ENCODE measurements at places on chromosomes 2 and 18. TPM values are rescaled to one million over a fixed set of nuclear protein-coding genes. Genes with fewer than 3 reads are reported as not detected.

The CSRNP3 gene
- not detected for total RNA-seq

The GMPPA gene
- total RNA-seq: 22.5 TPM

GRCh38 chr2:142642650-142643049, 234.8 kb upstream of the KYNU start:
- H3K4me1 ChIP-seq: no peaks in the 10 kb centered on the region
- no peaks in the 10 kb centered on the region for H3K36me3 ChIP-seq
- H3K27me3 ChIP-seq: no peaks in the 10 kb centered on the region
- H3K27ac ChIP-seq: no peak overlapping the region

- no peaks in the 10 kb centered on the region for H3K4me1 ChIP-seq
- no peaks in the 10 kb centered on the region for H3K36me3 ChIP-seq
- H3K27ac ChIP-seq: no peak overlapping the region
- H3K4me3 ChIP-seq: no peak overlapping the region
- peaks cover 8% of the 10 kb centered on the region for H3K27me3 ChIP-seq
These were observed 37.7 kb upstream of the MEX3C start for GRCh38 chr18:51235009-51235789.

DNA sequence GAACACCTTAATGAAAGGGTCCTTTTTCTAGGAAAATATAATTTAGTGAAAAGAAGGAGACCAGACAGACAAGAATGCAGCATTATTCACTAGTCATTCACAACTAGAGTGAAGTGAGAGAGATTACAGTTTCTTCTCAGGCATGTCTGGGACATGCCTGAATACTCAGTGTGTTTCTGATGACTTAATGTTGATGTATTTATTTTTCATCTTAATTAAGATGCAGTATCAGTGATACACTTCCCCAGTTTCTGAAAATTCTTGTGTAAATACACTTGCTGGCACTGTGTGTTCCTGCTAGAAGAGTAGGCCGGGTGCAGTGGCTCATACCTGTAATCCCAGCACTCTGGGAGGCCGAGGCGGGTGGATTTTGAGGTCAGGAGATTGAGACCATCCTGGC, 143.6 kb downstream of the MYO3B start:
- DNase-seq: no peak
- H3K4me1 ChIP-seq: no peaks in the 10 kb centered on the region
- H3K4me3 ChIP-seq: no peak overlapping the region

DNA sequence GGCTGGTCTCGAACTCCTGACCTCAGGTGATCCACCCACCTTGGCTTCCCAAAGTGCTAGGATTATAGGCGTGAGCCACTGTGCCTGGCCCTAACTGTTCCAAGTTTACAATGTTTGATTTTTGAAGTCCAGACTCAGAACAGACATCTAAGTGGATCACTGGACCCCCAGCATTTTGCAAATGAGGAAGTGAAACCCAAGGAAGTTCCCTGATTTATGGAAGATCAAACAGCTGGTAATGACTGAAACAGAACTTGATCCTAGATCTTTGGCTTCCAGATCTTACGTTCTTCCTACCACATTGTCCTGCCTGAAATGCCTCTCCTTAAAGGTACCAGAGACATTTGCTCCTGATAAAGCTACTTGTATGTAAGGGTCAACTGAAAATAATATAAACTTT, 58.3 kb upstream of the NCOA1 start:
- no peaks in the 10 kb centered on the region for H3K36me3 ChIP-seq
- no peaks in the 10 kb centered on the region for H3K27me3 ChIP-seq
